ENCODE measurements at places on chromosomes 4 and X. TPM values are rescaled to one million over a fixed set of nuclear protein-coding genes. Genes with fewer than 3 reads are reported as not detected.
A peak's percentile ranks its signal among the peaks of the same experiment; 100 is the strongest.

Gene ADGRG4
- polyA plus RNA-seq: not detected

Gene SSX4B
- polyA plus RNA-seq: 0.48 TPM

Gene EVC
- 2.2 TPM for polyA plus RNA-seq

Gene PPP3CA
- 45.2 TPM for polyA plus RNA-seq

GRCh38 chrX:21176921-21177571, 197.2 kb upstream of the CNKSR2 start:
- no peak for DNase-seq

DNA sequence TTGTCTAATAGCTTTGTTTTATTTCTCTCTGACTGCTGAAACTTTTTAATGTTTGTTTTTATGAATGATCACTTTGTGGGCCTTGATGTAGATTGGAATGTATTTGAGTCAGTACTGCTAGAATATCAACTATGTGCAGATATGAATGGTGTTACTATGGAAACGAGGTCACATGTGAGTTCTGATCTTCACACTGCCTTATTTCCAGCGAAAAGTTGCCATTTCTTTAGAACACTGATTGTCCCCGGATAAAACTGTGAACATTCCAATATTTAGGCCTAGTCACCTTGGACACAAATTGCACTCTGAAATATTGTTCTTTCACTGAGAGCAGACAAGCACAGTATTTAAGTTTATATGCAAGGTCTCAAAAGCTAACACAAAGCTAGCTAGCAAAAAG, 27.2 kb upstream of the MAGED1 start:
- DNase-seq: no peak

DNA sequence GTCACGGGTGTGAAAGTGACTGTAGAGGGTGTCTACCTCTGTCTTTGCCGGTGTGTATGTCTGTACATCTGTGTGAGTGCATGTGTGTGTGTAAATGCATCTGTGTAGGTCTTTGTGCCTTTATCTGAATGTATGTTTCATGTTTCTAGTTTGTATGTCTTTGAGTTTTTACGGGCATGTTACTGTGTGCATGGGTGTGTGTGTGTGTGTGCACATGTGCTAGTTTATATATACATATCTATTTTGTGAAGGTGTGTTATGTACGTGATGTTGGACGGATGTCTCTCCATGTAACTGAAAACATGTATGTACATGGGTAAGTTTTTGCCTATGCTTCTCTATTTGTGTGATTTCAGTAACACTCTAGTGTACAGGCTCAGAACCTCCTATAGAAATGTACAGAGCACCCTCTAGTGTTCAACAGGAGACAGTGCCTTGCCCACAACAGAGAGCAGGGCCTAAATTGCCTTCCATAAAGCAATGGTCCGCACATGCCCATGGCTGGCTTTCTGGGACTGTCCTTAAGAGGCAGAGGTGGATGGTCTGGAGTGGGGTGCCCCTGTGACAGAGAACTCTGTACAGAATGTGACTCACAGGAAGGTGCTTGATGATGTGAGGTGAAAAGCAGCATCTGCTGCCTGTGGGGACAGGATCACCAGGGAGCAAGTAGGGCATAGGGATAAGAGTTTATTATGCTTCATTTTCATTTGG, 343.5 kb downstream of the RAPGEF2 start:
- DNase-seq: peak; percentile 84

- no peak for DNase-seq
Measured at GRCh38 chr4:102599886-102600285, 98.7 kb downstream of the NFKB1 start.

- no peak for DNase-seq
Measured at GRCh38 chr4:85952528-85952927, 407.3 kb downstream of the MAPK10 start.

DNA sequence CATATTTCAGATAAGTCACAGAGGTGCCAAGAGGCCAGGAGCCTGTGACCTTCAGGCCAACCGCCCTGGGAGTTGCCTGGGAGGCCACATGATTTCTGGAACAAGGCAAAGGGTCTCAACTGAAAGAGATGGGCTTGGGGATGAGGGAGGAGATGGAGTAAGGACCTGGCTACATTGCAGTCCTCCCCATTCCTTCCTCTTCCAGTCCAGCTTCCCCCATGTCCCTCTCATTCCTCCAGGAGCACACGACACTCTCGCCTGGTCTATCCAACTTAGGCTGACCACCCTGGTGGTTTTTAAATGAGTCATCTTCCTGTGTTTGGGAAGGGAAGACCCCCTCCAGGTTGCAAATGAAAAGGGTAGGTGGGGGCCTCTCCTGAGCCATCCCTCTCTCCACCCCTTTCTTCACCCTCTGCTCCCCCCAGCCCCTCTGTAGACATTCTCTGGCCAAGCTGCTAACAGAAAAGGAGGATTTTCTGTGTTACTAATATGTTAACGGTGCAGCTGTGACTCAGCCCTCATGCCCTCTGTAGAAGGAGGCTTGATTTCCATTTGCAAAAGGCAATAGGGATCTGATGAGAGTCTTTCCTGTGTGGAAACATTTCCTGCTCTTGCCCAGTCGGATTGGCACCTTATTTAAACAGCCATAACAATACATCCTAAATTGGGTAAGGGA, 79.2 kb downstream of the RTL5 start:
- DNase-seq: peak; percentile 28
